NCI-H446 treated with DMSO at 0.1 percent for 48 hours (cell line): ENCODE measurements at places on chromosomes 2 and 18.

GRCh38 chr2:9652898-9653479 lies 22.2 kb upstream of the YWHAQ start:
- no peak for DNase-seq

- no peak for DNase-seq
Observed at GRCh38 chr2:235675678-235676535, 182.1 kb downstream of the AGAP1 start.

- no peak for DNase-seq
Observed at GRCh38 chr2:109239720-109240119, 110.7 kb downstream of the SH3RF3 start.

DNA sequence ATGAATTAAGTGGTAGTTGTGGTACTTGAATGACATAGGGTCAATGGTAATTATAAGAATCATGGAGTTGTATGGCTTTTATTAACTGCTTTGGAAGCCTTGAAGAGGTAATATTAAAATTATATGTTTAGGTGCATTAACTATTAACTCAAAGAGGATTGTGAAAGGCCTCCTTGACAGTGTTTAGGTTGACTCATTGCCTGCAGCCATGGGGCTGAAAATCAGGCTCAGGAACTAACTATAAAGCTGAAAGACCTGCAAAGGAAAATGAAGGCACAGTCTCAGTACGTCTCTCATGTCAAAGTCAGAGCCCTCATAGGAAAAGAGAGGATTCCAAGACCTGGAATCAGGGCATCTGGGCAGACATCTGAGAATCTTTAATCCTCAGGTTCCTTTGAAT lies 31.0 kb downstream of the CACNB4 start:
- no peak for DNase-seq

DNA sequence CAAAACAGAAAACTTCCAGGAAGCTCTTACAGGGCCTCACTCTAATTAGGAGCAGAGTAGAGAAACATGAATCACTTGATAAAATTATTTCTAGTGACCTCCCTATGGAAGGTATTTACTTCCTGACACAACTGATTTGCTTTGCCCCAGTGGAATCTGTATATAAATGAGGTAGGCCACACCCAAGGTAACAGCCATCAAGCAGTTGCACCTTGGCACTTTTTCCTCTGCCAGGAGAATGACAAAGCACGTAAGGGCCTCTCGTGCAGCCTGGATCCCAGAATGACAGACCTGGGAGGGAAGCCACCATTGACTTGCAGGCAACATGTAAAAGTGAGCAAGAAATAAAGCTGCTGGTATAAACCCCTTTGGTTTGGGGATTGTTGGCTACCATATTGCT lies 620.0 kb upstream of the SLC39A10 start:
- DNase-seq, result no peak

- no peak for DNase-seq
Observed at GRCh38 chr18:58501066-58501896, 127.6 kb downstream of the ALPK2 start.

- peak; percentile 65 for DNase-seq
Observed at GRCh38 chr2:9408641-9409151, 14.6 kb downstream of the ITGB1BP1 start.

- no peak for DNase-seq
Observed at GRCh38 chr2:220949466-220949865, 622.6 kb downstream of the EPHA4 start.

DNA sequence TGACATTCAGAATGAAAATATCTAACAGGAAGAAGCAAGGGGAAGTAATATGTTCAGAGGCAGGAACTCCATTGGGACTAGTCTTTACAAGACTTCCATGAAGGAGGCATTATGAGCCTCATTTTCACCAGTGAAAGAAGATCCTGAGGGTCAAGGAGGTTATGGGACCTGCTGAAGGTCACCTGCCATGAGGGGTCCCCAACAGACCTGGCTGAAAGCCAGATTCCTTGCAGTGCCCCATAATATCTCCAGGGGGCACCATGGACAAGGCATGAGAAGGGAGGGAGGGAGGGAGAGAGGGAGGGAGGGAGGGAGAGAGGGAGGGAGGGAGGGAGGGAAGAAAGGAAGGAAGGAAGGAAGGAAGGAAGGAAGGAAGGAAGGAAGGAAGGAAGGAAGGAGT lies 27.9 kb downstream of the XDH start:
- DNase-seq, result no peak

- no peak for DNase-seq
Observed at GRCh38 chr2:159455330-159455918, 160.9 kb downstream of the BAZ2B start.

DNA sequence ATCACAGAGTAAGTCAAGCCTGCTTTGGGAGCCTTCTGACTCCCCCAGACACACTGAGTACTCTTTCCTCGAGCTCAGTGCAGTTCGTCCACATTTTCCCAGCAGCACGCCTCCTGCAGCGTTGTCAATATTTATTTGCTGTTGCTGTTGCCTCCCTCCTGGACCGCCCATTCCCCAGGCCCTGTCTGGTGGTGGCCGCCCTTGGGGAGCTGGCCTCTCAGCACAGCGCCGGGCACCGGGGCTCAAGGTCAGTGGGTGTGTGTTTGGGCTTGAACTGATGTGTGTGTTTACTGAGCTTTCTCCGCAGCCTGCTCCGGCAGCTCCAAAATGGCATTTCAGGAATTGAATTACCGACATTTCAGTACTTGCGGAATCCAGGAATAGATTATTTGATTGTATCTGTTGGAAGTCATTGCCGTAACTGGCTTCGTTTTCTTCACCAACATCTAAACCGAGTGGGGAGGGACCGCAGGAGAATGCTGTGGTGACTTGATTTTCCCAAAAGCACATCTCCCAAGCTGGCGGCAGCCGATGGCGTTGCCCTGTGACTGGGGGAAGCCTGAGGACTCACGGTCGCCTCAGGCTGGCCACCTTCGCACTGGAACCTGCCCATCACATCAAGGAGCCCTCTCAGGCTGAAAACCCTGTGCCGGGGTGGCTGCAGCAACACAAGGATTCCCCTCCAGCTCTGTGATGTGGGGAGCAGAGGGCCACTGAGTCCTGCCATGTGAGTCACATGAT lies 66.0 kb downstream of the HPCAL1 start:
- no peak for DNase-seq

DNA sequence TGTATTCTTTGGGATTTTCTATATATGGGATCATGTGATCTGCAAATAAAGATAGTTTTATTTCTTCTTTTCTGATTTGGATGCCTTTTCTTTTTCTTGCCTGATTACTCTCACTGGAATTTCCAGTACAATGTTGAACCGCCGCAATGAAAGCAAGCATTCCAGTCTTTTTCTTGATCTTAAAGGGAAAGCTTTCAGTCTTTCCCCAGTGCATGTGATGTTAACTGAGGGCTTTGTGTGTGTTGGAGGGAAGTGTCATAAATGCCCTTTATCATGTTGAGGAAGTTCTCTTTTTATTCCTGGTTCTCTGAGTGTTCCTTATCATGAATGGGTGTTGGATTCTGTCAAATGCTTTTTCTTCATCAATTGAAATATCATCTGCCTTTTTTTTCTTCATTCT lies 16.9 kb upstream of the CYBRD1 start:
- no peak for DNase-seq

DNA sequence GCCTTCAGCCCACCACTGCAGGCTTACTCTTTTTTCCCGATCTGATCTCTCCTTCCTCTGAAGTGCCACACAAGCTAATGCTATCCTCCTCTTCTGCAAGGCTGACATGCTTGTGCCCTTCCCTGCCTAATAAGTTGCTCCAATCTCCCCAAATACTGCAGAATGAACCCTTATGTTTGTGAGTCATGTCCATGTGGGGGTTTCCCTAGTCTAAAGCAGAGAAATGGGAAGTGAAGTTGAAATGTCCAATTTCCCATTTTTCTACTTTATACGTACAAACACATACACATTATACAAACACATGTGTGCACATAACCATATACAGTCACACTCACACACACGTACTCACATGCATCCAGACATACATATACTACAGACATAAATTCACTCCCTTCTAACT lies 288.1 kb upstream of the CELF4 start:
- DNase-seq, result no peak

DNA sequence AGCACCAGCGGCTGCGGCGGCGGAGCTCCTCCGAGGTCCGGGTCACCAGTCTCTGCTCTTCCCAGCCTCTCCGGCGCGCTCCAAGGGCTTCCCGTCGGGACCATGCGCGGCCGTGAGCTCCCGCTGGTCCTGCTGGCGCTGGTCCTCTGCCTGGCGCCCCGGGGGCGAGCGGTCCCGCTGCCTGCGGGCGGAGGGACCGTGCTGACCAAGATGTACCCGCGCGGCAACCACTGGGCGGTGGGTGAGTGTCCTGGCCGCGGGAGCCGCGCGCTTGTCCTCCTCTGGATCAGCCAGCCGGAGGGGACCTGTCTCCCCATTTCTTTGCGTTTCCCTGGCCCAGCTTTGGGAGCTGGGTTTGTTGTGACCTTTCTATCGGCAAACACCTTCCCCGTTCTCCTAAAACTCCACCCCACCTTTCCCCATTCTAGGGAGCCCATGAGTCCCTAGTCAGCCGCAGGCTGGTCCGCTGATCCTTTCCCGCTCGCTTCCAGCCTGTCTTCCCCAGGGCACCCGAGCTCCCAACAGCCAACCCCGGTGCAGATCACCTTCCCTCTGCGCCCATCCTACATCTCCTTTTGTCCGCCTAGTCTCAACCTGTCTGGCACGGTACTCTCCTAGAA lies 316 bp downstream of the GRP start:
- DNase-seq, result no peak

DNA sequence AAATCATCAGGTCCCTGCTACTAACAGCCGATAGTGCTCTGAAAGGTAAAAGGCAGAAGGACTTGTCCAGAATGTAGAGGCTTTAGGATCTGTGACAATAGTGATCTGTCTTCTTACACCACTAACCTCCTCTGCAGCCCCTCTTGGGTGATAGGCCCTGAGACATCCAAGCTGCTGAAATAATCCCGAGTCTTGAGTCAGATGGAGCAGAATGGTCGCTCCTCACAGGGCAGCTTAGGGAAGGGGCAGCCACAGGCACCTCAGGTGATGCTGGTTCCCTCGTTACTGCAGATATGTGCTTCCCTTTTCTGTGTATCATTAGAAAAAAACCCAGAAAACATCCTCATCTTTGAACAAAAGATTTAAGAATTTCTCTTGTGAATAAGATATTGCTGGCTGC lies 157.1 kb upstream of the DLX2 start:
- DNase-seq, result no peak

- DNase-seq, result no peak
Observed at GRCh38 chr18:56568986-56569385, 69.4 kb downstream of the TXNL1 start.

DNA sequence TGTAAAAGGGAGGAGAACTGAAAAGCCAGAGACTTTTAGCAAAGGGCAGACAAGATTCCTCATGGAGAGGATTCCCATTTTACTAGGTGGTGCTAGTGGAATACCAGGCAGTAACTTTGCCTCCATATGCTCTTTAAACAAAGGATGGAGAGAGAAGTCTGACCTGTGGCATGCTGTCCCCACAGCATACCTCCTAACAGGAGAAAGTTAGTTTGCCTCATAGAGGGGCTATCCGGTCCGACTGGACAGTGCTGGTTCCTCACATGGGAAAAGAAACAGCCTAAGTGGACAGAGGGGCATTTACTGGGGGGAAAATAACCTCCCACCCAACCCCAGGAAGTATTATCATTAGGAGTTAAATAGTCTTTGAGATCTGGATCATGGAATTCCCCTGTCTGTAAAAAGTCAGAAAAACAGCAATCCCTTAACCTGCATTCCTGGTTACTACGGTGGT lies 31.6 kb upstream of the GMCL1 start:
- no peak for DNase-seq

DNA sequence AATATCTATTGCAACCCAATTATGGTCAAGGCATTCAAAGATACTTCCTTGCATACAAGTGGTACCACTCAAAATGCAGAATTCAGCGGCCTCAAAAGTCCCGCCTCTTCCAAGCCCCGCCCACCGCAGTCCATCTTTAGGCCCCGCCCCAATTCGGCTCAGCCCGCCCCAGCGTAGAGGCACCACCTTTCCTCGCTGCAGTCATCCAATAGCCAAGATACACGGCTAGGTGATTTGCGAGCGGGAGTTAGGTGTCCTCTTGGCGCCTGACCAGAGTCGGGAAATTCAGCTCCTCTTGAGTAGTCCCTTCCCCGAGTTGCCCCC lies 431 bp upstream of the SEC11C start:
- DNase-seq, result peak; percentile 88

DNA sequence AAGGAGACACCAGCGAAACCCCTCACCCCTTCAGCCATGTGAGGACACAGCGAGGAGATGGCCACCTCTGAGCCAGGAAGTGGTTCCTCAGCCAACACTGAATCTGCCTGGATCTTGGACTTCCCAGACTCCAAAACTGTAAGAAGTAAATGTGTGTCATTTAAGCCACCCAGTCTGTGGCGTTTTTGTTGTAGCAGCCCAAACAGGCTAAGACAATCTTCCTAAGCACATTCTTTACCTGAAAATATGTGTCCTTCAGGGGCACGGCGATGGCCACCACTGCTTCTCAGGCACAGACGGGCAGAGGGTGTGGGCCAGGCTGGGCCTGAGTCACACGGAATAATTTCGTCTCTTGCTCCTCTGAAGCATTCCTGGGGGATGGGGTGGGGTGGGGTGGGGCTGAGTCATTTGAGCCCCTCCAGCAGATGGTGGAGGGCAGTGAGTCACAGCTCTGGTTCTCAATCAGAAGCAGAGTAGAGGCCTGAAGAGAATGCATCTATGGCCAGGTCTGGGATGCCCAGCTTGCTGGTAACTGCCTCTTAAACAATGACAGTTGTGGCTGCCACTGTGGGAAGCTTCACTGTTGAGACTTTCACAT lies 142.4 kb downstream of the CAPN13 start:
- peak; percentile 62 for DNase-seq

DNA sequence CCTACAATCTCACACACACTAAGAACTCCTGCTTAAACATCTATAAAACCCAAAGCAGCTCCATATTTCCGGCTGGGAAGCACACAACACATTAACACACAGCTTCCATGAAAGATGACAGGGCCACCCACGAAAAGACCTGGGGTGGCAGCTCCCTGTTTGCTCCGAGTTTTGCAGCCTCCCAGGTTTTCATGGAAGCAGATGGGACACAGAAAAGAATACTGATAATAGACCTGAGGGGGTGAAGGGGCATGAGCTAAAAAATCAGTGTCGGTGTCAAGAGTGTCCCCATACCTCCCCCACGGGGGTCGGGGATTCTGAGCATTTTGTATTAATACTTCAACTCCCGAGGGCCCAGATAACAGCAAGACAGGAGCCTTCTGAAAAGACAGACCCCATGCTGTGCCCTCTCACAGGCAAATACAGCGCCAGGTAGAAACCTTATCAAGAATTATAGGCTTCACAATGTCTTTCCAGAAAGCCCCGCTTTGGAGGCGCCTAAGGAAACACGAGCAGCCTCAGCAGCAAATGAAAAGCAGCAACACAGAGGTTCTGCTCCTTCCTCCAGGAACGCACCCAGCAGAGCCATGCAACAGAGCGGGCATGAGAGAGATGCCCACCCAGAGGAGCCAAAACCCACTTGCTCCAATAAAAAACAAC lies 50.5 kb downstream of the ZNF516 start:
- DNase-seq, result no peak

- no peak for DNase-seq
Observed at GRCh38 chr18:3541549-3542386, 91.8 kb downstream of the TGIF1 start.

- no peak for DNase-seq
Observed at GRCh38 chr2:203574824-203575223, 39.7 kb upstream of the RAPH1 start.

GRCh38 chr2:173288561-173288960 lies 66.1 kb upstream of the CDCA7 start:
- no peak for DNase-seq

- DNase-seq, result no peak
Observed at GRCh38 chr18:74413836-74414235, 43.3 kb downstream of the DIPK1C start.

GRCh38 chr2:156719036-156719435 lies 282.9 kb downstream of the GPD2 start:
- no peak for DNase-seq

GRCh38 chr2:169768262-169768995 lies 30.2 kb upstream of the SSB start:
- DNase-seq, result no peak
